Glomerular endothelial cell (primary cell): ENCODE measurements at places on chromosomes 3 and 15.
A peak's percentile ranks its signal among the peaks of the same experiment; 100 is the strongest.

DNA sequence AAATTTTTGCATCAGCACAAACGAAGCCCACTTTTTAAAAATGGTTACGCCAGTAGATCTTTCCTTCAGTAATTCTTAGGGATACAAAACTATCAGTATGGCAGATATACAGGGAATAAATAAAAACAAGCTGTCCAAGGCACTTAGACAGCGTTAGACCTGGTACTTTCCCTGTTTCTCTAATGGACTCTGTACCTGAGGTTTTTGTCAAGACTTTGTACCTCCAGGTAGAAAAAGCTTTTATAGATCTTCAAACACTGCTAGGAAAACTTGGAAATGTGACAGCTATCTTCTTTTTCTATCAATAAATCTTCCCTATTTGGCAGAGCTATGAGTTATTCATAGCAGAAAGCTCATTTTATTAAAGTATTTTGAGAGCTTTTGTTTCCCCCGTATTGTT lies 477.8 kb downstream of the MAGI1 start:
- DNase-seq = no peak

DNA sequence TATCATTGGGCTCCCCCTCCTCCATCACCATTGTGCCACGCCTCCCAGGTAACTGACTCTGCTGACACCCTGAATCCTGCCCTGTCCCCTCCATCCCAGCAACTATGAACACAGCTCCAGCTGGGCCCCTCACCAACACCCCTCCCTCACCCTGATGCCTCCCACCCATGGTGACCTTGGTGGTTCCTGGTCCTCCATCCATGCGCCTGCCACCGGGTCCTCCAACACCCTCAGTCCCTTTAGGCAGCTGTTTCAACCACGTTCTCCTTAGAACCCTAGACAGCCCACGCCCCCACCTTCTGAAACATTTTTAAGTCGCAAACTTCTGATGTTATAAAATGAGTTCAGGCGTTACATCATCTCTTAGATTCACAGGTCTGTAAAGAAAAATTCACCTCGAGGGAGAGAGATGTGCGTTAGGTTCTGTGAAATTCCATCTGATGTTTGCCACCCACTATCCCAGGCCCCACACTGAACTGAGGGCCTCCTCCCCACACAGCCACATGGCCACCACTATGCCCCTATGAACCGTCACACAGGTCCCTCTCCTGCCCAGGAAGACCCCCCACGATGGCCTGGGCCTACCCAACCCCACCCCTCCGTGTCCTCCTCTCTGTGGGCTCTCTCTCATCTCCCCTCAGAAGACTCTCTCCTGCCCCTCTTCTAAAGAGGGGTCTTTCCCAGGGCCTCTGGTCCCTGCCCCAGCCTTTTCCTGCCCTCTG lies 29.8 kb downstream of the PCSK6 start:
- no peak for DNase-seq

GRCh38 chr3:27345959-27346865 lies 23.0 kb downstream of the NEK10 start:
- DNase-seq = no peak

DNA sequence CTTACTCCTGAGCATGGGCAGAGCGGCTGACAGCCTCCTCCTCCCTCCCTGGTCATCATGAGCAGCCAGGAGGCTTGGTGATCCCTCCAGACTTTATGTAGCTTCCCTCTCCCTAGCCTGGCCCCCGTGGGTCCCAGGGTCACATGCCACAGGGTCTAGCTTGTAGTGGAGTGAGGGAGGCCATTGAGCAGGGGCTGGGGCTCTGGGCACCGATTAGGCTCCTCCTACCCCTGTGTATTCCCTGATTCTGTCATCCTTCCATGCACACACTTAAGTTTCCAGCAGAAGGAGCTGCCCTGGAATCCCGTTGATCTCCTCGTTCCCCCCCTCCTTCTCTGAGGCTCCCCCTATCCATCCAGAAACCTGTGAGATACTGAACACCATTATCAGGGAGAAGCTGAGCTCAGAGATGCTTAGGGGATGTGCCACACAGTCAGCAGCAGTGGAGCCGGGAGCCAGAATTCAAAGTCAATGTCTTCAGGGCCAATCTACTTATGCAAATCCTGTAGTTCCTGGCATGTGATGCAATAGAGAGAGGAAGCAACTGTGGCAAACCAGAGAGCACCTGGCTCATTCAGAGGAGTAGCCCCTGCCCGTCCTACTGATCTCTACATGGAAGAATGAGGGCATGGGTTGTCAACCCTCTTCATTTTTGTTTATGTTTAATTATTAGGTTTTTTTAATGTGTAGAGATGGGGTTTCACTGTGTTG lies 17.2 kb downstream of the CCDC33 start:
- DNase-seq = no peak

DNA sequence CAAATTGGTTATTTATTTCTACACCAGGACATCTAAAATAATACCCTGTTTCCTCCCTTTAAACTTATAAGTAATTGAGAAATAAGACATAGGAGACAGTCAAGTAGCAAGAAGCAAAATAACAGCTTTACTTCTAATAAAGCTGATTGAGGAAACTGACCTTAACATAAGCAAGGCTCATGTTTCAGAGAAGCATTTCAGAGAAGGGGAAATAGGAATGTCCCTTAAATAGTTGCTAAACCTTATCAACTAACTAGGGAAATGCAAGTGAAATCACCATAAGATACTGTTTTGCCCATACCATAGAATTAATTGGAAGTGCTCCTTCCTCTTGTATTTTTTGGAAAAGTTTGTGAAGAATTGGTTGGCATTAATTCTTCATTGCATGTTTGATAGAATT lies 84.9 kb downstream of the B3GALNT1 start:
- no peak for DNase-seq

DNA sequence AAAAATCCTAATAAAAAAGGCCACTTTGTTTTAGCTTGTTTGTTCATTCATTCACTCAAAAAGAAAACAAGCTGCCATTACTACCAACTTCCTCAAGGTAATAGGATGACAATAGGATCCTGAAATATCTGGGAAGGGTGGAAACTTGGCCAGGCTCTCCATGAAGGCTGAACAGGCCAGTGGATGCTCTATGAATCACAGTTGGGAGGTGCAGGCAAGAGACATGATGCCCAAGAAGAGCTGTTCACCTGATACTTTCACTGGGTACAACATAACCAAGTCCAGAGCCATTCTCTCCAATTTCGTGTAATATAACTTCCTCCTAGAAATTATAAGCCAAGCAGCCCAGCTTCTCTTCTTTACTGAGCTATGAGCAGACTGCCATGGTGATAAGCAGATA lies 37.3 kb downstream of the NMNAT3 start:
- no peak for DNase-seq

GRCh38 chr3:89314454-89315098 lies 207.2 kb downstream of the EPHA3 start:
- DNase-seq = no peak

DNA sequence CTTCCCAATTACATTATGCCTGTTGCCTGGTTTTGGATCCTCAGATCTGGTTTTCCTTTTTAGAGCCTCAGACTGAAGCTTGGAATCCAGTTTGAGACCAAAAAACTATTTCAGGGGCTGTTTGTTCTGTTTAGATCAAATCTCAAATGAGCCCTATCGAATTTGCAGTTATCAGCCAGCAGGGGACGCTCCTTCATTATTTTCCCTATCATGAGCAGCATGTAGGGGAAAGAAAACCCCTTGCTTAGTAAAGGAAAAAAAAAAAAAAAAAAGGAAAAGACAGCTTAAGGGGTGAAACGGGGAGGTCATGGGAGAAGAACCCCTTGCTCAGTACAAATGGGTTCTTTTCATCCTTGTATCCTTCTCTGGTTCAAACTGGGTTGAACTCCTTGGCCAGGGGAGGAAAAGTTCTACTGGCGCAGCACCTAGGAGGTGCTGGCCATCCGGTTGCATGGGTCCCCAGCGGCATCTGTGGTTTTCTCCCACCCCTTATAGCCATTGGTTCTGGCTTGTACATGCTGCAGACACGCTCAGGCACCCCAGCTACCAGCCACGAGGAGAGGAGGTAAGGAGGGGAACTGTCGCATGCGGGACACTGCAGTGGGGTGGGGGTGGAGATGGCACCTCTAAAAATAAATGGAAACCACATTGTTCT lies 1375.1 kb upstream of the ALCAM start:
- no peak for DNase-seq

- no peak for DNase-seq
These were observed 334.9 kb downstream of the NEK10 start for GRCh38 chr3:27034255-27034654.

DNA sequence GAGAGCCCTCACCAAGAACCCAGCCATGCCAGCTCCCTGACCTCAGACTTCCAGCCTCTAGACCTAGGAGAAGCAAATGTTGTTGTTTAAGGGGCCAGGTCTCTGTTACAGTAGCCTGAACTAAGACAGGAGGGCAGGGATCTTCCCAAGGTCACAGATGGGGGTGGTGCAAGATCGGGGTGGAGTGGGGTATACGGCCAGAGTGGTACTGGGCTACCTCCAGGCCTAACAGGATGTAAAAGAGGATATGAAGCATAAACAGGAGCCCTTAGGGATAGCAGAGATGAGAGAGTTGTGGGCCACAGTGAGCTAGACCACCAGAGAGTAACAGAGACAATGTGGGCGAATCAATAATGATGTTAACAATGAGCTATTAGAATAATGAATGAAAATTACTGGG lies 82.9 kb downstream of the TOP2B start:
- DNase-seq = no peak

DNA sequence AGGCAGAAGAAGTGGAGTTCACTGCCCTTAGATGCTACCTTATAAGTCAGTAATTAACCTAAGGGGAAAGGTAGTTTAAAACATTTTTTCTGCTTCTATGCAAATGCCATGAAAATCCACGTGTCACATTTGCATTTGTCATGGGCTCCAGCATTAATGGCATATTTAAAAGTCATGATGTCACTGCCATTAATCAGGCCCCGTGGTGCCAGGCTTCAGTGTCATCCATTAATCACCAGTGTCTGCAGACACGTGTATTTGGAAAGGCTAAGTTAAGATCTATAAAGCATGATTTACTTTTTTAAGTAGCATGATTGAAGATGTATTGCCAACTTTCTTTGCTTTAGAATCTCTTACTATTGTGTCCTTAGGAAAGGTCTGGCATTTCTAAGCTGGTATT lies 857.8 kb downstream of the TUSC7 start:
- no peak for DNase-seq

GRCh38 chr3:46903341-46904302 lies 26.1 kb downstream of the PTH1R start:
- no peak for DNase-seq

DNA sequence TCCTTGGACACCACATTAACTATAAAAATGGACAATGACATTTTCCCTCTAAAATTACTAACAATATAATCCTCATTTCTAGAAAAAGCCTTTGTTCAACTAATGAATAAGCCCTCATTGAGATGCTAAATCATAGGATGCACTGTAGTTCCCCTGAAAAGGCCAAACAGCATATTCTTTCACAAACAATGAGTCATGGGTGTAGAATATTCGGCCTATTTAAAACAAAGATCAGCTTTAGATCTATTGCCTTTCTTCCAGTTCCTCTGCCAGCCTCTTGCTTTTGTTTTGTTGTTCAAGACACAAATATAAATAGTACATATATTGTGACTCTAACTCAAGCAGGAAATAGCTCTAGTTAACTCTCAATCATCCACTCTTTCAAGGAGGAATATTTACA lies 82.5 kb downstream of the ADAM10 start:
- peak; percentile 18 for DNase-seq

DNA sequence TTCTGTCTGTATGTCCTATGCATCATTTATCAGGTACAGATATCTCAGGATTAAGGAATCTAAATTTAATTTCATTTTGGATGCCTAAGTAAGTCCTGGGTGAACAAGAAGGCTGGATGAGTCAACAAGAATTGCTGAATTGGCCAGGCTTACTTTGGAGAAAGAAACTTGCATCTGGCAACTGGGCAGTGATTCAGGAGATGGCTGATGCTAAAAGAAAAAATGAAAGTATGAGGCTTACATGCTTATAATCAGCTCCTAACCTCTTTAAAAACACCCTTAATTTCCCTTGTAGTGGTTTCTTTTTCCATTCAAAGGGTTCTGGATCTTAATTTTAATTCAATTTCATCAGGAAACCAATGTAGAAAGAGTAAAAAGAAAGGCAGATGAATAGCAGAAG lies 228.8 kb upstream of the PEX5L start:
- no peak for DNase-seq

GRCh38 chr3:71401695-71402231 lies 181.8 kb downstream of the FOXP1 start:
- no peak for DNase-seq

DNA sequence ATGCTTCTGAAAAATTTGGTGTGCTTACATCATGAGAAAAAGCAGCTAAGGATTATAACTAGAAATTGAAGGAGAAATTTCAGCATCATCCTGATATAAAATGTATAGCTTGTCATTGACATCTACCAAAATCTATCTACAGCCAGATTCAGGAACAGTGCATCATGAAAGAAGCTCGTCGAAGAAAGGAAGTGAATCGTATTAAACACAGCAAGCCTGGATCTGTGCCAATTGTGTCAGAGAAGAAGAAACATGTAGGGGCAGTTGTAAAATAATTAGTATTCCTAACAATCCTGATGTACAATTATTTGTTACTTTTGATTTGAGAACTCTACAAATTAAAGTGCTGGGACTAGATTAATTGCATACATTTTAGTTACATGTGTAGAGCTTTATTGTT lies 37.2 kb downstream of the AP4E1 start:
- DNase-seq = no peak

- DNase-seq = no peak
These were observed 47.7 kb upstream of the GRIP2 start for GRCh38 chr3:14587740-14588360.

GRCh38 chr3:36649125-36649524 lies 115.2 kb downstream of the DCLK3 start:
- DNase-seq = no peak
